ENCODE measurements at places on chromosomes 3 and 15. TPM values are rescaled to one million over a fixed set of nuclear protein-coding genes. Genes with fewer than 3 reads are reported as not detected.

The WNT7A gene
- total RNA-seq, result 0.41 TPM

The ZCWPW2 gene
- total RNA-seq, result 0.48 TPM

The MED12L gene
- total RNA-seq, result 0.18 TPM

The SLC2A2 gene
- total RNA-seq, result not detected

The PIK3CA gene
- 30.9 TPM for total RNA-seq

The AGBL1 gene
- total RNA-seq, result not detected

The ABHD17C gene
- 3.5 TPM for total RNA-seq

The GOLGA8S gene
- total RNA-seq, result 0.07 TPM

The MESP2 gene
- not detected for total RNA-seq

The MRPL47 gene
- 27.8 TPM for total RNA-seq

The DLEC1 gene
- total RNA-seq, result 5.6 TPM

The UPK1B gene
- total RNA-seq, result not detected

The HTR3E gene
- not detected for total RNA-seq

The RARRES1 gene
- not detected for total RNA-seq

The TP63 gene
- 0.22 TPM for total RNA-seq

The CSTA gene
- total RNA-seq, result not detected

The ECE2 gene
- total RNA-seq, result not detected

The CHL1 gene
- not detected for total RNA-seq

The CHCHD6 gene
- total RNA-seq, result 4.6 TPM

The SYNPR gene
- not detected for total RNA-seq

The ISL2 gene
- total RNA-seq, result 0.12 TPM

The HIGD2B gene
- 0.22 TPM for total RNA-seq

The DAZL gene
- not detected for total RNA-seq

The NLGN1 gene
- total RNA-seq, result not detected

The XYLB gene
- 2.9 TPM for total RNA-seq

The MOBP gene
- total RNA-seq, result not detected

The TMCO5A gene
- total RNA-seq, result not detected

The SI gene
- total RNA-seq, result not detected

The VWA5B2 gene
- not detected for total RNA-seq

The OSBPL10 gene
- total RNA-seq, result 0.34 TPM

The IL12A gene
- total RNA-seq, result 0.18 TPM

The PLCL2 gene
- 46.7 TPM for total RNA-seq

The OXTR gene
- 0.46 TPM for total RNA-seq

The SLC24A5 gene
- not detected for total RNA-seq

The TNNC1 gene
- 2.1 TPM for total RNA-seq

The SPINK8 gene
- not detected for total RNA-seq

The ZNF639 gene
- 30.6 TPM for total RNA-seq

The CCDC13 gene
- 0.28 TPM for total RNA-seq

The SKOR1 gene
- 0.30 TPM for total RNA-seq

The THRB gene
- total RNA-seq, result not detected

The CCR5 gene
- 12.3 TPM for total RNA-seq

The PRICKLE2 gene
- total RNA-seq, result not detected

The ZFAND6 gene
- total RNA-seq, result 51.2 TPM

The RASGRP1 gene
- total RNA-seq, result 157 TPM

The SERPINI2 gene
- not detected for total RNA-seq

The SCG5 gene
- 2.5 TPM for total RNA-seq

The GADL1 gene
- not detected for total RNA-seq

The TKT gene
- total RNA-seq, result 295 TPM

The WNT5A gene
- not detected for total RNA-seq

The GCSAM gene
- total RNA-seq, result 24.5 TPM

The FHIT gene
- 83.4 TPM for total RNA-seq

Measured in activated naive CD4-positive, alpha-beta T cell treated with anti-CD3 and anti-CD28 coated beads, Interleukin-2, amount 10 ng/mL, durations not matched to agents 5 hours and 36 hours (primary cell).